Heart right ventricle (tissue), 16 donors: ENCODE measurements at places on chromosomes 3 and 15. TPM values are rescaled to one million over a fixed set of nuclear protein-coding genes. Genes with fewer than 3 reads are reported as not detected.

The GOLGA8G gene
- polyA plus RNA-seq, result not detected

The PP2D1 gene
- polyA plus RNA-seq, result not detected

The OCA2 gene
- 0.04 TPM for polyA plus RNA-seq

The RPUSD3 gene
- polyA plus RNA-seq, result 45.7 TPM

The CORO2B gene
- polyA plus RNA-seq, result 7.6 TPM

The GRK7 gene
- polyA plus RNA-seq, result not detected

The WDR93 gene
- polyA plus RNA-seq, result 0.09 TPM

The OXNAD1 gene
- polyA plus RNA-seq, result 14.6 TPM

The SLC7A14 gene
- polyA plus RNA-seq, result under 0.01 TPM

The ACAA1 gene
- 76.4 TPM for polyA plus RNA-seq

The LINGO1 gene
- 2.7 TPM for polyA plus RNA-seq

The C2CD4B gene
- polyA plus RNA-seq, result 1.8 TPM

The C3orf52 gene
- 6.0 TPM for polyA plus RNA-seq

The KBTBD12 gene
- 8.9 TPM for polyA plus RNA-seq

The OR5K2 gene
- polyA plus RNA-seq, result not detected

The RTP1 gene
- not detected for polyA plus RNA-seq

The CISH gene
- polyA plus RNA-seq, result 8.9 TPM

The ACKR2 gene
- polyA plus RNA-seq, result 0.15 TPM

DNA sequence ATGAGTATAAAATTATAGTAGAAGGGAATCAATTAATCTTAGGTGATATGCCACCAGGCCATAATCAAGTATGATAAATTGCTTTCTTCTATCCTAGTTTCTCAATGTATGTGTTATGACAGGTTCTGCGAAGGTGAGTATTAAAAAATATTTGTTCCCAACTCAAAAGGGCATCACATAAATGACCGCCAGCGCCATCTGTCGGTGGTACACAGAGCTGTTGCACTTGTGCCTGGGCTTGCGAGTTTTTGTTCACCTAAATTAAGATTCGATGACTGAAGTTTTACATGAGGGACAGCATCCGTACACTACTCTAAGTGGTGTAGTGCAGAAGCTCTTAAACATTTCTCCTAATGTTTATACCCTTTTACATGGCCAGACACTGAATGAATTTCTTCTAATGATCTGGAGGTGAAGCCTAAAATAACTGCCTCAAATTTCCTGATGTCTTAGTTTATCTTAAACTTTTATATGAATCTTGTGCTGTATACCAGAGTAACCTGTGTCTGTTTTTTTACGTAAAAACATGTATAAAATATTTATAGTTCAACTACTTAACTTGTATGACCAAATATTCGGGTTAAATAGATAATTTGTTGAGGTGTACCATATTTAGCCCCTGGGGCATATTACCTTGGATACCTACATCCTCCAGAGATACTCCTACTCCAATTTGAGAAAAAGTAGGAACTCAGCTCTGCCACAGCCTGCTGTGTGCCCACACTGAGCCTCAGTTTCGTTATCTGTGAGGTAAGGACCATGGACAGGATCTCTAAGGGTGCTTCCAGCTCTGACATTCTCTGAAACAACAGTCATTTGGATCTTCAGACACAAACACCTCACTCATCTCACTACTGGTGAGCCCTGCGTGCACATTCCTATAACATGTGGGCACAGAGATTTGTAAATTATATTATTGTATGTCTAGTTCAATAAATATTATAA, 365.6 kb downstream of the MAGI1 start:
- DNase-seq, result peak; percentile 70

GRCh38 chr3:185852635-185853034, 27.8 kb upstream of the IGF2BP2 start:
- no peak for DNase-seq

- no peak for DNase-seq
Observed at GRCh38 chr15:62125773-62126172, 39.3 kb downstream of the C2CD4B start.

- no peak for DNase-seq
Observed at GRCh38 chr3:119468041-119468440, 722 bp upstream of the POGLUT1 start.

- no peak for DNase-seq
Observed at GRCh38 chr3:177124882-177125281, 72.4 kb downstream of the TBL1XR1 start.

DNA sequence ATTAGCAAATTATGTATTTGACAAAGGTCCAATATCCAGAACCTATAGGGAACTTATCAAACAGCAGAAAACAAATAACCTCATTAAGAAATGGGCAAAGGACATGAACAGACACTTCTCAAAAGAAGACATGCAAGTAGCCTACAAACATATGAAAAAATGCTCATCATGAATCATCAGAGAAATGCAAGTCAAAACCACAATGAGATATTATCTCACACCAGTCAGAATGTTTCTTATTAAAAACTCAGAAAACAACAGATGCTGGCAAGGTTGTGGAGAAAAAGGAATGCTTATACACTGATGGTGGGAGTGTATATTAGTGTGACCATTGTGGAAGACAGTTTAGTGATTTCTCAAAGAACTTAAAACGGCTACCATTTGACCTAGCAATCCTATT, 116.1 kb upstream of the CRBN start:
- DNase-seq, result no peak

DNA sequence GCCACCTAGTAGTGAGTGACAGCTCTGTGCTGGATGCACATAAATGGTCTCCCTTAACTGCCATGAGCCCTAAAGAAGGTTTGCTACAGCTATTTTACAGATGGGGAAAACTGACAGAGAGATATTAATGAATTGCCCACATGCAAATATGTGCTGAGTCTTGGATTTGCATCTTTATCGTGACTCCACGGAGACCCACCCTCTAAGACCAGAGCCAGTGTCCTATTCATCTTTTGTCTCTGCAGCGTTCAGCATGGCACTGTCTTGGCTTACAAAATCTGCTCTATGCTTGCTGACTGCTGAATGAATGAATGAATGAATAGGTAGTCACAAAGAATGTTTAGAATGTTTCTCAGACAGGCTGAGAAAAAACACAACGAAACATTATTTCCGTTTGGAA, 48.3 kb downstream of the BTD start:
- no peak for DNase-seq

GRCh38 chr3:127491909-127492308, 98.6 kb downstream of the TPRA1 start:
- DNase-seq, result no peak

- no peak for DNase-seq
Observed at GRCh38 chr3:124404621-124405020, 325.6 kb upstream of the UMPS start.

GRCh38 chr3:62777674-62778073, 97.5 kb downstream of the CADPS start:
- DNase-seq, result no peak

GRCh38 chr15:91049378-91050127, 27.2 kb upstream of the VPS33B start:
- DNase-seq, result peak; percentile 48

DNA sequence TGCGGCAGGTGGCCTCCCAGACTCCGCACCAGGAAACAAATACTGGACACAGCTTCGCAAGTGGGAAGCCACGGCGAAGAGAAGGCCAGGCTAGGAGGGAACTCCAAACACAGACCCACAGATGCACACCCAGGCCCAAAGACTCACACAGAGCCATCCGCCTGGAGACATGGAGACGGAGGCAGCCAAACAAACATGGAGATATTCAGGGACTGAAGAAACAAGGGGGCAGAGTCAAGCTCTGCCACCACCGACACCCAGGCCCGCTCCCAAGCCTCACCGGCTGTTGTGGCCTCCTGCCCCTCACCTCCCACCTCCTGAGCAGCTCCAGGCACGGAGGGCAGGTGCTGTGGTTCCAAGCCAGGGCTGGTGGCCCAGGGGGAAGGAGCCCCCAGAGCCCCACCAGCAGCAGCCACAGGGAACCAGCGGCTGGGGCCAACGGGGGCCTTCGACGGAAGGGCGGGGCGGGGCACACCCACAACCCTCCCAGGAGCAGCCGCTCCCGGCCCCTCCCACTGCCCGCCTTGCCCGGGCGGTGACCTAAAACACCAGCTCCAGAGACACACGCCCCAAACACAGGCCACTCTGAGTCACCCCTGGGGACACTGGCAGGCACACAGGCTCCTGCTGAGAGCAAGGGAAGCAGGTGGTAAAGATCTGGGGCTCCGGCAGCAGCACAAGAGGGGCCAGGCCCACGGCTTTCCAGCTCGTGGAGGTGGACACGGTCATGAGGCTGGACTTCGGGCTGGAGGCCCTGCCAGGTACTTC, 31.9 kb downstream of the TNK2 start:
- no peak for DNase-seq

GRCh38 chr3:100581650-100582049, 27.8 kb upstream of the ADGRG7 start:
- no peak for DNase-seq

- DNase-seq, result peak; percentile 85
Observed at GRCh38 chr15:101162701-101163483, 89.0 kb downstream of the CHSY1 start.

- DNase-seq, result no peak
Observed at GRCh38 chr3:3552761-3553160, 246.5 kb upstream of the LRRN1 start.

DNA sequence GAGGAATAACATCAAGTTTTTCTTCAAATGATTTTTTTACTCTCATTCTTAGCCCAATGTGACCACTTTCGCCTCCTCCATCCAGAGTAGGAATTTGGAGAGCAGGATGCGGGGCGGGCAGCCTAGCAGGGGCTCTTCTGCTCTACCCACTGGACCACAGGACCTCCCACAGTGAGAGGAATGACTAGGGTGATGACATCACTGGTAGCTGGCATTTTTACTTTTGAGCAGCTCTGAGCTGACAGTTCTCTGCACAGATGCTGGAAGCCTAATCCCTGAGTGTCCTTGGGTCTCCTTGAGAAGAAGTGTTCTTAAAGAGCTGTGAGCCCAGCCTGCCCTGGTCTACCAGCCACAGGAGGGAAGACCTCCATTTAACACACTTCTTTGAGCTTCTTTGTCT, 1.4 kb upstream of the HCN4 start:
- DNase-seq, result no peak

DNA sequence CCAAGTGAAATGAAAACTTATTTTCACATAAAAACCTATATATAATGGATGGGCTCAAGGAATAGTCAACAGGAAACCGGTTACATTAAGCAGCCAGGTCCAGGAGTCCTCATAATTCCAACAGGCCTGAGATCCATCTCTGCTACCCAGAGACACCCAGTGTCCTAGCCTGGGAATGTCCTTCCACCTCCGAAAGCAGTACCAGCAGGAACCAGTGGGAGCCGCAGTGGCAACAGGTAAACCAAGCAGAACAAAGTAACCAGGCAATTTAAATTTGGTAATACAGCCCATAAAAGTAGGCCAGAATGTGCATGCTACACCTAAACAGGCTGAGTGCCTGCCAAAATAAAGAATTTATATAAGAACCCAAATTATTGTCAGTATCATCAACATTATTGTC, 195.6 kb downstream of the ZBBX start:
- no peak for DNase-seq

DNA sequence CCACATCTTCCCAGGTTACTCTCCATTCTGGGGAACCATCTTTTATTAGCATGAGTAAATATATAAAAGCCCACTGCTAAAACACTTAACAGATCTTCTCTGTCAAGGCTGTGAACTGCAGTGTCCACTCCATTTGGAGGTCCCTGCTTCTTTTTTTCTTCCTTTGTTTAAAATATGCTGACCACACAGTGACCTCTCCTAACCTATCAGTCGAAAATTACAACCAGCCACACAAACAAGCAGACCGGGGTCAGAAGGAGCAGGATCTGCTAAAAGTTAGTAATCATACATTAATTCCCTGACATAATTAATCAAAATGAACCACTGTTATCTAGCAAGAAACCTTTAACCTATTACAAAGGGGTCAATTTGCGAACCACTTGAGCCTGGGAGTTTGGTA, 427.9 kb upstream of the NR2F2 start:
- DNase-seq, result no peak

GRCh38 chr3:12957339-12957738, 115.9 kb downstream of the IQSEC1 start:
- no peak for DNase-seq

DNA sequence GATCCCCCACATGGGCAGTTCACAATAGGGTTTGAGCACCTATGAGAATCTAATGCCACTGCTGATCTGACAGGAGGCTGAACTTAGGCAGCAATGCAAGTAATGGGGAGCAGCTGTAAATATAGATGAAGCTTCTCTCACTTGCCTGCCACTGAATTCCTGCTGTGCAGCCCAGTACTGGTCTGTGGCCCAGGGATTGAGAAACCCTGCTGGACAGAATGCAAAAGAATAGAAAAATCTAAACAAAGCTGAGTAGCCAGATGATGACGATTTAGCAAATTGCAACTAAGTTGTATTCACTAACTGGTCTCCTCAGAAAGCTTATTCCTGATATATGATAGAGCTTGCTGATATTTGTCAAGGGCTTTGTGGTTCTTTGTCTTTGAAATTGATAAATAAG, 34.3 kb upstream of the APH1B start:
- DNase-seq, result no peak

- DNase-seq, result no peak
Observed at GRCh38 chr15:25717457-25718168, 145.5 kb downstream of the ATP10A start.

DNA sequence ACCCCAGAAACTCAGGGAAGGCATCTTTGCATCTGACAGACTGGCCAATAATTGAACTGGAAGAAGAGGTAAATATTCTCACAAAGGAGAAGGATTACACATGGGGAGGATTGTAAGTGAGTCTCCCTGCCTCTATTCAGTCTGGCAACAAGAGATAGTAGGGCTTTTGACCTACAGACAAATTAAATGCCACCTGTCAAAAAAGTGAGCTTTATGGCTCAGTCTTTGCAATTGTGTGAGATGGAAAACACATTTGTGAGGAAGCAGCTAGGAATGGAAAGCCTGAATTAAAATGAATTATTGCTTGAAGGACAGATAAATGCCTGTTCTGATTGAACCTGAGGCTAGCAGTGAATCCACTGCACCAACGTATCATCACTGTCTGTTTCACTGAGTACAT, 173.3 kb upstream of the GOLIM4 start:
- no peak for DNase-seq

DNA sequence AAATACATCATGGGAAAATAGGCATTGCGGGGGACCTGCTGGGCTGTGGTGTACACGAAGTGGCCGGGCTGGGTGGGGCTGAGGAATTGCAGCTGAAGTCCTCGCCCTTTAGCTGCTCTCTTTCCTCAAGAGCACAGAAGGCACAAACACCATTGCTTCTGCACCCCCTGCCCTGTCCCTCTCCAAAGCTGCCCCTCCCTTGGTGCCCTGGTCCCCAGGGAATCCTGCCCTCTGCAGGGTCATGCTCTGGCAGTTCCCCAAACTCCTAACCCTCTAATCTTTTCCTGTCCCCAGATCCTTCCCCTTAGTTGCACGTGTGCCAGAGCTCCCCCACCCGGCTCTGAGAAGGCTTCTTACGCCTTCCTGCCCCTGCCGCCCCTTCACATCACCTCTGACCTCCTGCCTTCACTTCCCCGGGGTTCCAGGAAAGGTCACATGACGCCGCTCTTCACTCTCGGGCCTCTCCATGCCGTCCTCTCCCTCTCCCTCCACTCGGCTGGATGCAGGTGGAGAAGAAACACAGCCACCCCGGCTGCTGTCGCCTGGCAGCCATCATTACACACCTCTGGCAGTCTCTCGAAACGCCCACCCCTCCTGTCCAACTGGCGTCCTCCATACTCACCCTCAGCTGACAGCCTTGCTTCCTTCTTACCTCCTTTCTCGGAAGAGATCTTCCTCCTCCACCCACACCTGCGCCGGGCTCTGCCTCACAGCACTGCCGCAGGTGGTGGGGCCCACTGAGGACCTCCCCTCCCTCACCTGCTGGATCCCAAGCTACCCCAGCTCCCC, 6.9 kb upstream of the PCSK6 start:
- no peak for DNase-seq
